Naive thymus-derived CD8-positive, alpha-beta T cell (primary cell): ENCODE measurements at places on chromosomes 2 and 18.

- no peaks in the 10 kb centered on the region for H3K4me1 ChIP-seq
- H3K36me3 ChIP-seq: no peaks in the 10 kb centered on the region
- no peak overlapping the region for H3K4me3 ChIP-seq
- no peak overlapping the region for H3K27ac ChIP-seq
- no peak for DNase-seq
- H3K27me3 ChIP-seq: no peaks in the 10 kb centered on the region
Observed at GRCh38 chr2:151367571-151367970, 10.2 kb downstream of the TNFAIP6 start.

GRCh38 chr2:218569661-218570500 is 1.2 kb downstream of the CNOT9 start:
- H3K27me3 ChIP-seq: no peaks in the 10 kb centered on the region
- peak overlapping the region; percentile 98 for H3K27ac ChIP-seq
- no peak for DNase-seq
- peaks cover 63% of the 10 kb centered on the region for H3K4me1 ChIP-seq
- peak overlapping the region; percentile 94 for H3K4me3 ChIP-seq

DNA sequence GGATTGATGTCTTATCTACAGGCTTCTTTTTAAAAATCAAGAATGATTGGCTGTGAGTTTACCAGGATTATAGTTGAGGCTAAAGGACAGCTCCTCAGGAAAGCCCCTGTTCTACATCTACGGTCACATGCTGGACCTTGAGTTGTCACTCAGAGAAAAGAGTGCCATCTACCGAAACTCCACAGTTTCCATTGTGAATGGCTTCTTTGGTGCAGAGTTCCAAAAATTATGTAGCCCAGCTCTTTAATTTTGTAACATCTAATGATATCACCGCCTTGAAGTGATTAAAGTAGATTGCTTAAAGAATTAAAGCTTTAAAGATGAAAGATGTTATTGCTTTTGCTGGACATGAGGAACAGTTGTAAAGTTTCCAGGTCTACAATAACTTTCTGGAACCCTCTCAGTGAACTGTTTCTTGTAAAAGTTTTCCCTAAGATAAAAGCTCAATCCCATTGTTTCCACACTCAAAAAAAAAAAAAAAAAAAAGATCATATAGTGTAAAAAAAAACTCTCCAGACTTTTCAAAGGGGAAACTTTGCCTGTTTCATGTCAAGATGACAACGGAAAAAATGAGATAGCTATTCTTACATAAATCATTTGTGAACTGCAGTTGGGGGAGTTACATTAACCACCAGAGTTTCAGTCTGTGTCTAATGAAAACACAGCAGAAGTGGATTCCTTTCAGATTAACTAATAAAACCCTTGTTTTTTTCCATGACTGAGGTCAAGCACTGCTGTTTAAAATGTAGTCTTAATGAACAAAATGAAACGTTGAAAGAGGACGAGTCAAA is 4.3 kb downstream of the COL3A1 start:
- H3K36me3 ChIP-seq: no peaks in the 10 kb centered on the region
- H3K27ac ChIP-seq: no peak overlapping the region
- H3K27me3 ChIP-seq: no peaks in the 10 kb centered on the region
- DNase-seq: no peak

GRCh38 chr2:235666213-235666781 is 172.5 kb downstream of the AGAP1 start:
- no peak for DNase-seq
- peaks cover 9% of the 10 kb centered on the region for H3K36me3 ChIP-seq
- peaks cover 5% of the 10 kb centered on the region for H3K4me1 ChIP-seq
- peaks cover 48% of the 10 kb centered on the region for H3K27me3 ChIP-seq
- H3K4me3 ChIP-seq: no peak overlapping the region
- H3K27ac ChIP-seq: no peak overlapping the region

GRCh38 chr2:43040084-43040854 is 186.1 kb downstream of the ZFP36L2 start:
- no peak overlapping the region for H3K27ac ChIP-seq
- no peaks in the 10 kb centered on the region for H3K27me3 ChIP-seq
- no peak for DNase-seq
- H3K4me3 ChIP-seq: peak overlapping the region; percentile 11
- no peaks in the 10 kb centered on the region for H3K36me3 ChIP-seq
- peaks cover 11% of the 10 kb centered on the region for H3K4me1 ChIP-seq
